ENCODE measurements at places on chromosomes 11 and 22. TPM values are rescaled to one million over a fixed set of nuclear protein-coding genes. Genes with fewer than 3 reads are reported as not detected.

DNA sequence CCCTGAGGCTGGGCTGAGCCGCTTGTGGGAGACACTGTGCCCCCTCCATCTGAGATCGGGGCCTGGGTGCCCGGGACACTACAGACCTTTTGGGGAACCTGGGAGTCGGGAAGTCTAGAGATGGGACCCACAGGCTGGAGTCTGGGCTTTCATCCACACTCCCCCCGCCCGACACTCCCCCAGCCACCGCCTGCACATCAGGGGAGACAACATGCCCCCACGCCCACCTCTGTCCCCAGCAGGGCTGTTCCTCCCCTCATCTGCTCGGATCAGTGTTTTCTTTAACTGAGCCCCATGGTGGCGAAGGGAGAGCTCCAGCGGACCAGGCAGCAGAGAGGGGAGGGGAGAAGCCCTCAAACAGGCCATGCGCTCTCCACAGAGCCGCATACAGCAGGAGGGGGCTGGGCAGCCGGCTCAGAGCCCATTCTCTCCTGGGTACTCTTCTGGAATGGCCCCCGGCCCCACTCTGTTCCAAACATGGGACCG, 174.7 kb downstream of the IGLL1 start:
- no peak for DNase-seq

Gene APOBEC3H
- total RNA-seq = not detected

DNA sequence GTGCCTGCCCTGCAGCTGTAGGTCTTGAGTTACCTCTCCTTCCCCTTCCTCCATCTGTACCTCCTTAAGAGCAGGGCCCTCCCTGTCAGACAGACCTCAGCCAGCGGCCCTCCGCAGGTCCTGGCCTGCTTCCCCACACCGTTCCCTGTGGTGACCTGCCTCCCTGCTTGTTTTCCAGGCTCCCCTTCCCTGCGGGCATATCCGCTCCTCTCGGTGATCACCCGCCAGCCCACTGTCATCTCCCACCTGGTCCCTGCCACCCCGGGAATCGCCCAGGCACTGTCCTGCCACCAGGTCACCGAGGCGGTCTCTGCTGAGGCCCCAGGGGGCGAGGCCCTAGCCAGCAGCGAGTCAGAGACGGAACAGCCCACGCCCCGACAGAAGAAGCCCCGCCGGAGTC, 60.9 kb downstream of the BARX2 start:
- DNase-seq = no peak

Gene HTR3B
- total RNA-seq = not detected

DNA sequence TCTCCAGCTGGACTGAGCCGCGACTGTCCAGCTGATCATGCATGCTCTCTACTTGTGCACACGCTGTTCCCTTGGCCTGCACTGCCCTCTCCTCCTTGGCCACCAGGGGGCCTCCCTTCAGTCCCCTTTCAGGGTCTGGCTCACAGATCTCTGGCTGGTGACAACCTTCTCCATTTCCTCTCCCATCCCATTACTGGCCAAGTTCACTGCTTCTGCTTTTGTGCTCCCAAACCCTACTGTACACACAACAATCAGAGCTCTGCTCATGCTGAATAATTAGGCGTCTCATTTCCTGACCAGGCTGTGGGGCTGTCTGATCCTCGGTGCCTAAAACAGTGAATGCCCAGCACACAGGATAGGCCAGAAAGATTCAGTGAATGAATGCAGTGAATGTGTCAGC, 224.0 kb upstream of the NARS2 start:
- no peak for DNase-seq

DNA sequence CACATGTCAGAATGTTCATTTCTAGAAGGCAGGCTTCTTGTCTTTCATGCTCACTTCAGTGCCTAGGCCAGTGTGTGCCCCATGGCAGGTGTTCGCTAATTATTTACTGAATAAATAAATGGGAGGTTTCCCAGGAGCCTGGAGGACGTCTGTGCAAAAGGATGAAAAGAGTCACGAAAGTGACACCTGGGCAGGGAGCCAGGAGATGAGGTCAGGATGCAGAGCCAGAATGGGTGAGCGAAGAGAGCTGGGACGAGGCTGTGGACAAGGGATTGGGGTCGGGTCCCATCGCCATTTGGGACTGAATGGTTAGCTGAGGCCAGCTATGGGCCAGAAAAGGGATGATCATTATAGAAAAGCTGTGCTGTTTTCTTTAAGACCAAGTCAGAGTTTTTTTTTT, 560.4 kb downstream of the TBC1D22A start:
- DNase-seq = no peak

Data from kidney epithelial cell (primary cell).